ENCODE measurements at places on chromosomes 11 and 22.

DNA sequence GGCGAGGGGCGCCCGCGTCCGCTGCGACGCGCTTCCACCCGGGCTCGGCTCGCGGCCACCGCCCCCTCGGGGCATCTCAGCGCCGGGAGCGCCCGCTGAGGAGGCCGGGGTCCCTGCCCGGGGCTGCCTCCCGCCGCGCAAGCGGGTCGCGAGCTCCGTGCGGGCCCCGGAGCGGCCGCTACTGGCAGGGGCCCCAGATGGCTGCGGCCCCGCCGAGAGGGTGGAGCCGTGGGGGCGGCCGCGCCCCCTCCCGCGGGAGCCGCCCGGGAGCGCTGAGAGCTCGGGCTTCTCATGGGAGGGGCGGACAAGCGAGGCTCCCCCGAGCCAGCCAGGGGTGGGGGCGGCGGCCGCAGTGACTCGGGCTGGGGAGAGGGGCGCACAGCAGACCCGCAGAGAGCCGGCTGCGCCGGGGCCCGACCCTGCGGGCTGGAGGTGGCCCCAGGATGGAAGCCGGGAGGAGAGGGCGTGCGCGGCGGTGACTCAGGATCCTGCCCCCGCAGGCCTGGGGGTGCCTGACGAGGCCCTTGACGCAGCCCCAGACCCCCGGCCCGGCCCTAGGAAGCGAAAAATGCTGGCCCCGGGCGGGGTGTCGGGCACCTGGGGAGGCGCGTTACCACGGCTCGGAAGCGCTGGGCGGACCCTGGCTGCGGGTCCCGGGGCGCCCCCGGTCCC, 603 bp upstream of the ZFTA start:
- DNase-seq = no peak

- no peak for DNase-seq
Measured at GRCh38 chr11:16825968-16826367, 87.5 kb downstream of the C11orf58 start.

DNA sequence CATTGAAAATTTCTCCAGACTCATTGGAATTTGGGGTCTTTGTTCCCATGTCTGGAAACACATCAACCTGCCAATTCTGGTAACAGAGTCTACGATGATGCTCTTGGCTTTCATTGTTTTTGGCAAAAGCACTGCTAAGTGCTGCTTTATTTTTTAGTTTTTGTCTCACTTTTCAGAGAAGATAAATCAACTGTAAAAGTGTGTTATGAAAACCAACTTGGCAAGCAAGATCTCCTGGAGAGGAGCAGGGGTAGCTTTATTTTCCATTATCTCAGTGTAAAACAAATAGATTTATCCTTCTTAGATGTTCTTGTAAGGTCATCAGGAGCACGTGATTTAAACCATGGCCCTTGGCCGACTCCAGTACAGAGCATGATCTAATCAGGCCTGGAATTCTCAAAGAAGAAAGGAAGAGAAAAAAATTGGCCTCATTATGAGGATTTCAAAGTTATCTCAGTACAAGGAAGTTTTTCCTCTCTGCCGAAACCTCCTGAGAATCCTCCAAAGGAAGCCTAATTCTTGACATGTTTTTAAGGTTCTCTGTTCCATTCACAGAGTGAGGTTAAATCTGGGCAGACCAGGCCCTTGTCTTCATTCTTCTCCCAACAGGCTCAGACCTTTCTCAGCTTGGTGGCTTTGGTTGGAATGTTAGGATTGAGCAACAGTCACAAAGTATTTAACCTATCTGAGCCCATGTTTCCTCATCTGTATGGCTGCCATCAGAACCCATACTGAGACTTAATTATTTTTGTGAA, 16.4 kb upstream of the PAMR1 start:
- no peak for DNase-seq

GRCh38 chr11:37442576-37442975, 844.5 kb upstream of the RAG2 start:
- no peak for DNase-seq

- DNase-seq = no peak
Measured at GRCh38 chr22:43114958-43115357, 4.4 kb downstream of the BIK start.

- DNase-seq = no peak
Measured at GRCh38 chr11:11524436-11525061, 97.3 kb downstream of the GALNT18 start.

- DNase-seq = no peak
Measured at GRCh38 chr11:32033491-32033890, 57.4 kb upstream of the RCN1 start.

DNA sequence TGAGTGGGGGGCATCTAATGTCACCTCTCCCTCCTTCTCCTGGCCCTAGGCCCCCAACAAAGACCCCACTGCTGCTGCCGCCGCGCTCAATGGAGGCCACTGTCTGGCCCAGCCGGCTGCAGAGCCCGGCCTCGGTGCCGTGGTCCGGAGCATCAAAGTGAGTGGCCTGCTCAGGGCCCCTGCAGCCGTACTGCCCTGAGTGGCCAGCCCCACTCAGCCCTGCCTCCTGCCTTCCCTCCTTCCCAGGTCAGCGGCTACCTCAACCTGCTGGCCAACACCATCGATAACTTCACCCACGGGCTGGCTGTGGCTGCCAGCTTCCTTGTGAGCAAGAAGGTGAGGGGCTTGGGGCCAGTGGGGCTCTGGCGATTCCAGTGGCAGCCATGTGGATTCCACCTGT, 5.0 kb downstream of the SLC39A13 start:
- no peak for DNase-seq

- no peak for DNase-seq
Measured at GRCh38 chr11:41456269-41456668, 3.2 kb downstream of the LRRC4C start.

DNA sequence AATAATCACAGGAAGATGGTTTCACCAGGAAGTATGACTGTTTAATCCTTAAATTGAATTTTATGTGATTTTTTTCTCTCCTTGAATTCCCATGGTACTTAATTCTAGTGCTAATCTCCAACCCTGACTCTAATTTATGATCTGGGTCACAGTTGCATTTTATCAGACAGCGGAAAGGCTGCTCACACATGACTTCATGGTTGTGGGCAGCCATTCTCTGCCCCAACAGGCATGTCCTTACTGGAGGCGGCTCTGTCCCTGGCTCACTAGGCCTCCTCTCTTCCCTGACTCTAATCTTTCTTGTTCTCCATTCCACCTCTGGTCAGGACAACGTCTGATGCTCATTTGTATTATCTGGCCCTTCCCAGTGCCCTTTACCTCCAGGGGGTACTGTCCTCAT, 184.4 kb downstream of the CHST1 start:
- no peak for DNase-seq

- DNase-seq = no peak
Measured at GRCh38 chr11:116855413-116855812, 18.0 kb upstream of the APOA1 start.

GRCh38 chr11:10591741-10592140, 23.3 kb upstream of the LYVE1 start:
- DNase-seq = no peak

DNA sequence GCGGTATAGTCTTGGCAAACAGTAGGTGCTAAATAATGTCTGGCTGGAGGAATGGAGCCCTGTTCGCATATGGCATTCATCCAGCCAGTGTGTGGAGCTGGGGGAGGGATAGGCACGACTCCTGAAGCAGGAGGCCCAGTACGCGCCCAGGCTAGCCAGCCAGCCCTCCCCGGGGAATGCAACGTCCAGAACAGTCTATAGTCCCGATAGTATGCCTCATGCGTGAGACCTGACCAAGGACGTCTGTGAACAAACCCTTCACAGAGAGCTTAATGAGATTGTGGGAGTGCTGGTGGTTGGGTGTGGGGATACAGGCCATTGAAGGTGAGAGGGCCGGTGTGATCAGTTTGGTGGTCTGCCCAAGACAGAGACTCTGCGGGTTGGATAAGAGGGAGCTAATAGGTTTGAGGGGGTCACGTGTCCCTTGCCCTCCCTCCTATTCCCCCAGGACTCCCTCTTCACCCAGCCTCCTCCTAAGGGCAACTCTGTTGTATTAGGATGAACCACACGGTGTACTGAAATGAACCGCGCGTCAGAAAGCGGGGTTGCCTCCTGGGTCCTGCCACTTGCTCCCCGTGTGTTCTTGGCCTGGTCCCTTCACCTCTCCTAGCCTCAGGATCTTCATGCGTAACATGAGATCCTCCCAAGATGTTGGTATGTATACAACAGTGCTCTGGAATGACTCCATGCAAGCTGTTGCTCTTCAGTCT, 987 bp upstream of the GRIK4 start:
- DNase-seq = no peak

DNA sequence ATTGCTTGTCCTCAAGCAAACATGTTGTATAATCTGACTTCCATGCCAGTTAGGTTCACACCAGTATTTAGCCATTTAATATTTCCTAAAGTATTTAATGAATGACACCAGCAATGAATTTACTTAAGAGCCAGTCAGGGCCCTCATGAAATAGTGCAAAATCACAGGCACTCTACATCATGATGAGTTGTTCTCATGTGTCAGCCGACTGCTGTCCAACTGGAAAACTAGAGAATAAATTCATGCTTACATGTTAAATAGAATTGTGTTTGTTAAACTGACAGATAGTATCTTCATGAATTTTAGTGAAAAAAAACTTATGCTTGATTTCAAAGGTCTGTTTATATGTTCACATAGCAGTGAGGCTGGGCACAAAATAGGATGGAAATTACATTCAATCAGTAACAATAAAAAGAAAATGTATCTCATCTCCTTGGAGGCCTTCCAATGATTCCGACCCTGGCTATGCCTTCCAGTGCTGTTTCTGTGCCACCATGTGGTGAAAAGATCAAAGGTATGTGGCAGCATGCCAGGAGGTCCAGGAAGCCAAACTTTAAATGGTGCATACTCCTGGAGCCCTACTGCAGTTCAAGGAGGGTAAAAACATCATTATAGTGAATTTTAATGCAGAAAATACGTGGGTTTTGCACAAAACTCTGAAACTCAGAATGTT, 45.2 kb downstream of the CTSC start:
- no peak for DNase-seq

DNA sequence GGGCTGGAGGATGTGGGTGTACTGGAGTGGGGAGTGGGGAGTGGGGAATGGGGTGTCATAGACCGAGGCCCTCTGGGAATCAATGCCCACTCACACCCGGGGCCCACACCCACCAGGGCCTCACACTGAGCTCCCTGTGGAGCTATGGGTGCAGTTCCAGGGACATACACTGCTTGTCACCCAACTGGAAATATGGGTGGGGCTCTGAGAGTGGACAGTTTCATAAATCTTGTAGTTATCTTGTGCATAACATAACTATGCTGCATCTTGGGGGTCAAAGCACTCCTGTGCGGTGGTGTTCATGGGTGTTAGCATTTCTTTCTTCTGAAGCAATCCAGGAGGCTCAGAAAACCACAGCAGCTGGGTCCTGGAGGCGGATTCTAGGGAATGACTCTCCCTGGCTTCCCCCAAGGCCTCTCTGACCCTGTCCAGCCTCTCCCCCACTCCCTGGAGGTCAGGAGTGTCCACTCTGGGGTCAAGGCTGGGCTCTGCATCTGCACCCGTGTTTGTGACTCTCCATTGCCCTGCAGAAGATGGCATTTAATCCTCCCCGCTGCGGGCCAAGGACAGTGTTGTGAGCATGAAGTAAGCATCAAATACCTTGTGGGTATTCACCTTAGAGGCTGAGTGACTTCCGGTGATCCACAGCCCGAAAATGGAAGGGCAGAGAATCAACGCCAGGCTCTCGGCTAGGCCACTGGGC, 172.5 kb downstream of the CTTN start:
- no peak for DNase-seq

DNA sequence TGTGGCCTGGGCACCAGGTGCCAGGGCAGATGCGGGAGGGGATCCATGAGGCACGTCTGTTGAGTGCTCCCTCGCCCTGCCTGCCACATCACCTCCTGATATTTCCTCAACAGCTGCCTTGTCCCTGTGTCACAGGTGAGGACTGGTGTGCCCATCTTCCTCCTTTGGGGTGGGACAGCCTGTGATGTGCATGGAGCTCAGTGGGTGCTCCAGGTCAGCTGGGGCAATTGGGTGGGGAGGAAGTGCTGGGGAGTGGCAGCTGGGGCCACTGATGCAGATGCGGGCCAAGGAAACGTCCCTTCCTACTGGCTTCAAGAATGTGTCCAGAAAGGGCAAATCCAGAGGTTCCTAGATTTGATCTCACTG, 83.6 kb downstream of the MORC2 start:
- no peak for DNase-seq

DNA sequence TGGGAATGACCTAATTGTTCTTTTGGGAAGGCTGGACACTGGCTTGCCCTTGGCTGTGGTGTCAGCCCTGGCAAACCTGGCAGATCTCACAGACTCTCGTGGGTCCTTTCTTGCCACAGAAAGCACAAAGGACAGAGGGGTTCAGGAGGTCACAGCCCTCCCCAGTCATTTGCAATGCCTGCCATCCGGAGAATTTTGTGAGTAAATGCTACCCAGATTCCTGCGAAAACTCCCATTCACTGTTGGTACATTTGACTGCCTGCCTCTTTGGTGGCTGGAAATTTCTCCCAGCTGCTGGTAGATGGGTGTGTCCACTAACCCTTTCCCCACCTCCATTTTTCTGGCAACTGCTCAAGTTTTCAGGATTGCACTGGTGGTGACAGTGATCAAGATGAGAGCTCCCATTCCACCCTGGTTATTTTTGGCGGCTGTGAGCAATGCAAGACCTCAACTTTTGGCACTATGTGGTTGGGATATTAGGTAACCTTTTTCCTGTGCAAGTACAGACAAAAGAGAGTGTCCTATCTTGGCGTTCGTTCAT, 155.7 kb downstream of the NAV2 start:
- DNase-seq = no peak

DNA sequence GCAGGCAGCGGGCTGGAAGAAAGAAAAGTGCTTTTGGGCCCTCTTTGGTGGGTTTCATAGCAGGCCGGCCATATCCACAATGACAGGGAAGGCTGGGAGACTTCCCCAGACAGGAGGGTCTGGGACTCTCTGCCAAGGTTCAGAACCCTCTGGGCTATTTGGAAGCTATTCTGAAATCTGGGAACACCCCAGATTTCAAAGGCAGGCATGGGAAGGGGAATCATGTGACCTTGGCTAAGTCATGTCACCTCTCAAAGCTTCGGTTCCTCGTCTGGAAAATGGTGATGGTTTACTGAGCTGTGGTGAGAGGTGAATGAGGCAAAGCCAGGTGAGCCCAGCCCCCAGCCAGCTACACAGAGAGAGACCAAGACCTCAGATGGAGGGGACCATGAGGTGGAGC, 4.6 kb downstream of the CASTOR1 start:
- no peak for DNase-seq

DNA sequence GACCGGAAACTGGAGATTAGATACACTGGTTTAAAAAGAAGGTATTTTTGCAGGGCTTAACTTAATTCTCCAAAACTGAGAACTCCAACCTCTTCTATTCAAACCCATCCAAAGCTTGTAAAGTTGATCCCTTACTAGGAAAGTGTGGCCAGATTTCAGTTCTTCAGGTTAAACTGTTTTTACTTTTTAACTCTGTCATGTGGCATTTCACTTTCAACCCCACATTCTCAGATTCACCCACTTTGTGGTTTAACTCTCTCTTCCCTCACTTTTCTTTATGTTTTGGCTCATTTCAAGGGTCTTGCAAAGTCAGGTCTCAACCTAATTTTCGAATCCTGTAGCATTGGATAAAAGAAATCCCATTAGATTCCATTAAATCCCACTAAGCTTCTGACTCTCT, 75.4 kb downstream of the MPPED2 start:
- no peak for DNase-seq
